Colonic mucosa (tissue), 4 donors: ENCODE measurements at places on chromosomes 7 and 10.

DNA sequence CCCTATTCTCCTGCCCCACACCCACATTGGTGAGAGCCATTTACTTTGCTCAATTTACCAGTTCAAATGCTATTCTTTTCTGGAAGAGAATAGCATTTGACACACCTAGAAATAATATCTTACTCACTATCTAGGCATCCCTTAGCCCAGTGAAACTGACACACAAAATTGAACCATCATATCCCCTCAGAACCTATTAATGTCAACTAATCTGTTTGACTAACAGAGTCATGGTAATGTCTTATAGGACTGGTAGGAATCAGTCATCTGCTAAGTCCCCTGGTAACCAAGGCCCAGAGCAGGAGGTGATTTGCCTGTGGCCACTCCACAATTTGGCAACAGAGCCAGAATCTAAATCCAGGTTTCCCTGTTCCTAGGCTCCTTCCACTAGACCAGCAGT is 63.3 kb downstream of the PPP1R3C start:
- H3K4me1 ChIP-seq, result no peaks in the 10 kb centered on the region
- no peak overlapping the region for H3K4me3 ChIP-seq
- H3K36me3 ChIP-seq, result no peaks in the 10 kb centered on the region

DNA sequence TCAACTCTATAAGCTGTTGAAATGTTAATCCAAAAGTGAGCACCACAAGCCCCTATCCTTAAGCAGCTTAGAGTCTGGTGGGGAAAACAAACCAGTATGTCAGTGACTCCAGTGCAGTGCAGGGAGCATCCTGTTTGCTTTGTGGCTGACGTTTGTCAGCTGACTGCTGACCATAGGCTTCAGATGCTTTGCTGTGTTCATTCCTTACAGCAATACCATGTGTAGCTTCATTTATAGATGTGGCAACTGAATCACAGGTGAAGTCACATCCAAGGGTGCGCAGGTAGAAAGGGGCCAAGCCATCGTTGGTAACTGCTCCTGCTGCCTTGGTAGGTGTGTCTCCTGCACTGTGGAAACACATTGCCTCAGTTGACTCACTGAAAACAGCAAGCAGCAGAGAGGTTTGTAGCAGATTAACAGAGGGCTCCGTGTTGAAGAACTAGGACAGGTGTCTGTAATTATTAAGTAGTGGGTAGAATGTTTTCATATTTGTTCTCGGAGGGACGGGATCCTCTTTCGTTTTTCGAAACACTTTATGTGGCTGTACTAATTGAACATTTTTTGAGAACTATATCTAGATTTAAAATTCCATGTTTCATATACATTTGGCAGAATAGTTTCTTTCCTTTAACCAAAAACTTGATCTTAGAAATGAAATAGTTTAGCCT is 2.0 kb downstream of the INSIG1 start:
- H3K4me3 ChIP-seq, result peak overlapping the region; percentile 92
- peaks cover 16% of the 10 kb centered on the region for H3K36me3 ChIP-seq
- H3K27ac ChIP-seq, result peak overlapping the region; percentile 99
- H3K27me3 ChIP-seq, result no peaks in the 10 kb centered on the region

DNA sequence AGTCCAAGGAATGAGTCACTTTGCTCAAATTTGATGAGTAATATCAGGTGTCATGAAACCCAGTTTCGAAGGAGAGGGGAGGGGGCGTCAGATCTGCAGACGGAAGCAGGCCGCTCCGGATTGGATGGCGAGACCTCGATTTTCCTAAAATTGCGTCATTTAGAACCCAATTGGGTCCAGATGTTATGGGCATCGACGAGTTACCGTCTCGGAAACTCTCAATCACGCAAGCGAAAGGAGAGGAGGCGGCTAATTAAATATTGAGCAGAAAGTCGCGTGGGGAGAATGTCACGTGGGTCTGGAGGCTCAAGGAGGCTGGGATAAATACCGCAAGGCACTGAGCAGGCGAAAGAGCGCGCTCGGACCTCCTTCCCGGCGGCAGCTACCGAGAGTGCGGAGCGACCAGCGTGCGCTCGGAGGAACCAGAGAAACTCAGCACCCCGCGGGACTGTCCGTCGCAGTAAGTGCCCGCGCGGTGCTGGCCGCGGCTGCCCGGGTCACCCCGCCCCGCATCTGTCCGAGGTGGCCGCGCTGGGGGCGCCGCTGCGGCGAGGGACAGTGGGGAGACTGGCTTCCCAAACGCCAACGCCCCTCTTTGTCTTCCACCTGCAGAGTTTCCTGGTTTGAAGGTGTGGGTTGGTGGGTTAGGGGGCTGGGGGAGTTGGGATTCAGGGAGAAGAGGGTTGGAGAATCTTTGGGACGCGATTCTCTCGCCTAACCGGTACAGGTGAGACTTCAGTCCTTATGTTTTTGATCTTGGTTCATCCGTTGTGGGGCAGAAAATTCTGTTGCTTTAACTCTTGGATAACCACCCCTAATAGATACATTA is at the start of gene TAC1:
Gene TAC1, plus strand, starts transcription at position 351 of the 829 bp plus-strand sequence. CDS start 527 bp downstream, outside the sequence.
- H3K4me1 ChIP-seq, result peaks cover 5% of the 10 kb centered on the region
- peak within 1 kb of the TSS; percentile 24 for H3K4me3 ChIP-seq
- no peak within 1 kb of the TSS for H3K27ac ChIP-seq
- DNase-seq, result no peak
- H3K36me3 ChIP-seq, result no peaks in the 10 kb centered on the region
- H3K27me3 ChIP-seq, result peaks cover 40% of the 10 kb centered on the region

- DNase-seq, result no peak
- H3K36me3 ChIP-seq, result no peaks in the 10 kb centered on the region
- H3K27me3 ChIP-seq, result no peaks in the 10 kb centered on the region
- H3K4me3 ChIP-seq, result no peak overlapping the region
Measured at GRCh38 chr10:130656187-130656575, 520.0 kb downstream of the GLRX3 start.

GRCh38 chr7:129771928-129772479 is 160.5 kb downstream of the NRF1 start:
- H3K4me3 ChIP-seq, result no peak overlapping the region
- no peak overlapping the region for H3K27ac ChIP-seq
- H3K36me3 ChIP-seq, result no peaks in the 10 kb centered on the region
- H3K27me3 ChIP-seq, result peaks cover under 1% of the 10 kb centered on the region
- no peaks in the 10 kb centered on the region for H3K4me1 ChIP-seq

DNA sequence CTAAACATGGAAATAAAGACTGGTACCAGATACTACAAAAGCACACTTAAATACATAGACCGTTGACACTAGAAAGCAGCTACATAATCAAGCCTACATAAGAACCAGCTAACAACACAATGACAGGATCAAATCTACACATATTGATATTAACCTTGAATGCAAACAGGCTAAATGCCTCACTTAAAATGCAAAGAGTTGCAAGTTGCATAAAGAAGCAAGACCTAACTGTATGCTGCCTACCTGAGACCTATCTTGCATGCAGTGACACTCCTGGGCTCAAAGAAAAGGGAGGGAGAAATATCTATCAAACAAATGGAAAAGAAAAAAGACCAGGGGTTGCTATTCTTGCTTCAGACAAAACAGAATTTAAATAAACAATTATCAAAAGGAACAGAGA is 14.2 kb upstream of the LIPN start:
- no peak overlapping the region for H3K4me3 ChIP-seq
- no peaks in the 10 kb centered on the region for H3K27me3 ChIP-seq
- no peaks in the 10 kb centered on the region for H3K4me1 ChIP-seq
- no peak for DNase-seq
- no peak overlapping the region for H3K27ac ChIP-seq

- DNase-seq, result no peak
- H3K4me3 ChIP-seq, result no peak overlapping the region
- no peaks in the 10 kb centered on the region for H3K4me1 ChIP-seq
- no peaks in the 10 kb centered on the region for H3K27me3 ChIP-seq
- H3K27ac ChIP-seq, result no peak overlapping the region
- no peaks in the 10 kb centered on the region for H3K36me3 ChIP-seq
Measured at GRCh38 chr7:122137251-122138077, 6.6 kb downstream of the AASS start.
